ENCODE measurements at places on chromosomes 5 and 9.

GRCh38 chr5:67300326-67300725 lies 103.7 kb upstream of the CD180 start:
- DNase-seq, result no peak

DNA sequence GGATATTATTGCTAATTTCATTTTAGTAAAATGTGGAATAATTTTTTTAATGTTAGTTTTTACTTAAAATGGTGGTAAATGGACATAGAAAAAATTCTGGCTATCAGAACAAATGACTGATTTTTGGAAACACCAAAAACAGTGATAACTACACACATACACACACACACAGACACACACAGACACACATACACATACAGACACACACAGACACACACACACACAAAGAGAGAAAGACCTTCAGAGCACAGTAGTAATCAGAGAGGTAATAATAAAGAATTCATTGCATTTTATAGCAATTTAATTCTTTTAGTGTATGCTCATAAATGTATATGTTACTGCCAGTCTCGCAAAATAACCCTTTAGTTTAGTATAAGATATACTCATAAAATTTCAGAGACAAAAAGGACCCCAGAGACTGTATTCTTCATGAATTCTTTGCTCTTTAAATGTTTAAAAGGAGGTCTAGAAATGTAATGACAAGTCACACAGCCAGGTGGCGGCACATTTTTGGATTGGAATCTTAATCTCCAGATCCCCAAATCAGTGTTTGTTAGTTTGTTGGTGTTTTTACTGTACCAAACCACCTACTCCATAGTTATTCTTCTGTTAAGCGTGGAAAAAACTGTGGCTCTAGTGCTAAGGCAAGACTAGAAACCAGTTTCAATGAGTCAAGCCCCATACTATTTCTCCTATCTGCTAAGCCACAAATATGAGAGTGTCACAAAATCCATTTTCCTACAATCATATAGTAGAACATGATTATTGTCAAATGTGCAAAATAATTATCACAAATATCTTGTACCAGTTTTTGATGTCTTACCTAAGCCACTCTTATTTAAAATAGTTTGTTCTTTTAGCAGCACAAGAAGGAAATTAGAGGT lies 109.9 kb downstream of the EDIL3 start:
- DNase-seq, result no peak

DNA sequence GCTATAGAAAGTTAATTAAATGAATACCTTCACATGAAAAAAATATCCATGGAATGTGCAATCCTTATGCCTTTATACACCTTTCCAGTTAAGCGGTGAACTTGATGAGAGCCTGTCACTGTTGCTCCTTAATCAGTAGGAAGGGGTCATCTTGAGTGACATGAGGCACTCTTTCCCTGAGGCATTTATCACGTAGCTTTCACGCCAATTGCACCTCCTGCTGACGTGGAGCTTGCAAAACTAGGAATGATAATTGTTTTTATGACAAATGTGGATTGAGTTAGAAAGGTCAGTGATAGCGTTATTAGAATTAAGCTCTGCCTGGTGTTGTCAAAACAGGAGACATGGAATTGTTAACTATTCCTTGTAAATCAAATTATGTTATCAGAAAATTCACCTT lies 79.7 kb downstream of the SLF1 start:
- DNase-seq, result no peak

- no peak for DNase-seq
Observed at GRCh38 chr5:131186561-131187256, 16.0 kb downstream of the LYRM7 start.

GRCh38 chr5:5071554-5071953 lies 68.6 kb upstream of the ADAMTS16 start:
- DNase-seq, result no peak

GRCh38 chr5:10989577-10990263 lies 228.7 kb upstream of the DAP start:
- no peak for DNase-seq

DNA sequence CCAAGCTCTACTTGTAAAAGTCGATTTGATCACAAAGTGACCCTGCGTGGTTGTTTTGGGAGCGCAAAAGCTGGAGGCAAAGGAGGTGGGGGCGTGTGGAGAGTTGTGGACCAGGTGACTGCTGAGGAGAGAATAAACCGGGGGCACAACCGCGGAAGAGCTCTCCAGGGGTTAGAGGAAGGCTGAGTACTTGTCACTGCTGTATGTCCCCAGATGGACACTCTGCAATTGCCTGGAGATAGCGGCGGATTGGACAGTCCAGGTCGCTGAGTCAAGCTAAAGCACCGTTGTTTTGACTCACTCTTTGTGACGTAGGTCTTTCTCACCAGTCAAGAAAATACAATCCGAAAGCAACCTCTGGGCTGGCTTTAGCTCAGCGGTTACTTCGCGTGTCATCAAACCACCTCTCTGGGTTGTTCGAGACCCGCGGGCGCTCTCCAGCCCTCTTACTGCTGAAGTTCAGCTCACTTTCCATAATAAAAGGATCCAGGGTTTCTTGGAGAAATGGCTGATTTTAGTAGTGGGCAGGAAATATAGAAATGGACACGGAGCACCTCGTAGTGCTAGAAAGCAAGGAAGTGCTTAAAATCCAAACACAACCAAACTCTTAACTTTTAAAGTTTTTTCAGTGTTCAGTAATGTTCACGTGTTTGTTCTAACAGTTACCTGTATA lies 25.7 kb downstream of the ZMAT2 start:
- DNase-seq, result peak; percentile 82

DNA sequence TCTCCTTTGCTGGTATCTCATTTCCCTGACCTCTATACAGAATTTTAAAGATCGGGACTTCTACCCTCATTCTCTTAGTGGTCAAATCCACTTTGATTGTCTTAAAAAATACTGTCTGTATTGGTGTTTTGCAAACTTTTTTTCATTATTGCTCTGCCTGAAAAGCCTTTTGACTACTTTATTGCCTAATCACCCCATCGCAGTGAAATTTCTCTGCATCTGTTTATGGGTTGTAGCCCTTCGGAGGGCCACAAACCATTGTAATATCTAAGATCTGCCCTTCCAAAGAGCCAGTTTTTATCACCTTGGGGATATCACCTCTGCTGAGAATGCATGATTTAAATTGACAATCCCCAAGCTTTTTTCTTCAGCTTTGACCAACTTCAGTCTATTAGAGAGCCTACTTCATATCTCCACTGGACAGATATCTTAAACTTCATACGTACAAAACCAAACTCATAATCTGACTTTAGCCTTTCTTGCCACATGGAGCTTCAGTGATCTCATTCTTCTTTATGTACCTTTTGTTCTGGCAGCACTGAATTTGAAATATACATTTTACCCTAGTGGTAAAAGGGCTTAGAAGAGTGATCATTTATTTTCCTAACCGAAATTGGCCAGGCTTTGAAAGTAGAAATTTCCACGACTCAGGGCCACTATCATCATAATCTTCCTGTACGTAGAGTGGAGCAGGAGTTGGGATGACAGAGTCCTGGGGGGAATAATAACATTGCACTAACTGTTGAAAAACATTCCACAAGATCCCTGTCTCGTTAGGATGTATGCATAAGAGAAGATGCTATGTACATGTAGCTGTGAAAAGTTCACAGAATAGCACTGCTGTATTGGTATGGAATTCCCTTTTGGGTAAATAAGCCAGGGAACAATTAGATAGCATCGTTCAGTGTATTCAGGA lies 21.4 kb downstream of the KIF2A start:
- no peak for DNase-seq

DNA sequence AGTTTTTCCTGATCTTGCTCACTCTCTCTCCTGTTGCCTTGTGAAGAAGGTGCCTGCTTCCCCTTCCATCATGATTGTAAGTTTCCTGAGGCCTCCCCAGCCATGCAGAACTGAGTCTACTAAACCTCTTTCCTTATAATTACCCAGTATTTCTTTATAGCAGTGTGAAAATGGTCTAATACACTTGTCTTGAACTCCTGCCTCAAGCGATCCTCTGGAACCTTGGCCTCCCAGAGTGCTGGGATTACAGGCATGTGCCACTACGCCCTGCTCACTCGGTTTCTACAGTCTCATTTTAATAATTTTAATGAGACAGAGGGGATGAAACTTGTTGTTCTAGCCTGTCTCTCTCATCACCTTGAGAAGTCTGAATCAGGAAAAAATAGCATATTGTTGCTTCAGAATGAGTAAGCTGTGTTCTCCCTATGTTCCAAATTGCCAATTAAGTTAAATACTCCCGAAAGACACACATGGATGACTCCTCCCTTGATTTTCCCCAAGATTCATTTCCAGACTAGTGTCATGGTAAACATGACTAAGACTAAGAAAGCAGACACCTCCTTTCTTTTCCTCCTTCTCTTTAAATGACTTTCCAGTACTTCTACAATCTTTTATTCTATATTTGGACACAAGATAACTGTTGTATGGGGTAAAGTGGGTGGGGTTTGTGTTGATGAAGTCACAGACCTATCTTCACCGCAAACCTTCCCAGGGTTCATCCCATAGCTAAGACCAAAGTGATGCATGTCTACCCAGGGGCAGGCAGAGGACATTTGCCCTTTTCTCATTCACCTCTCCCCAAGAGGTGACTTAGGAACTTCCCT lies 7.8 kb upstream of the DNAJC18 start:
- DNase-seq, result peak; percentile 48

GRCh38 chr5:135038205-135038812 lies 4.3 kb upstream of the PITX1 start:
- DNase-seq, result no peak

DNA sequence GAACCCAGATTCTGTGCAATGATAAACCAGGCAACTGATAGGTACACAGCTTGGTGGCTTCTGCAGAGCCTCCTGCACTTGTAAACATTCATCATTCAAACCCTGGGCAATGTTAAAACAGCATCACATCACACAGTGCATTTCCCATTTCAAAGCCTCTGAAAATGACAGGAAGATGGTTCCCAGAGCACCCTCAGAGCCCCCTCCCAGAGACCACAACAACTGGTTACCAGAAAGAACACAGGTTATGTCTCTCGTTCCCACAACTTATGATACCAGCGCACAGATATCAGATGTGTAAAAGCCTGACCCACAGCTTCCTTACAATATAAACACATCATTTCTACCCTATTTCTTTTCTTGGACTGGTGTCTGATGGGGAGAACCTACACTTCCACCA lies 248.7 kb downstream of the AUH start:
- DNase-seq, result no peak

DNA sequence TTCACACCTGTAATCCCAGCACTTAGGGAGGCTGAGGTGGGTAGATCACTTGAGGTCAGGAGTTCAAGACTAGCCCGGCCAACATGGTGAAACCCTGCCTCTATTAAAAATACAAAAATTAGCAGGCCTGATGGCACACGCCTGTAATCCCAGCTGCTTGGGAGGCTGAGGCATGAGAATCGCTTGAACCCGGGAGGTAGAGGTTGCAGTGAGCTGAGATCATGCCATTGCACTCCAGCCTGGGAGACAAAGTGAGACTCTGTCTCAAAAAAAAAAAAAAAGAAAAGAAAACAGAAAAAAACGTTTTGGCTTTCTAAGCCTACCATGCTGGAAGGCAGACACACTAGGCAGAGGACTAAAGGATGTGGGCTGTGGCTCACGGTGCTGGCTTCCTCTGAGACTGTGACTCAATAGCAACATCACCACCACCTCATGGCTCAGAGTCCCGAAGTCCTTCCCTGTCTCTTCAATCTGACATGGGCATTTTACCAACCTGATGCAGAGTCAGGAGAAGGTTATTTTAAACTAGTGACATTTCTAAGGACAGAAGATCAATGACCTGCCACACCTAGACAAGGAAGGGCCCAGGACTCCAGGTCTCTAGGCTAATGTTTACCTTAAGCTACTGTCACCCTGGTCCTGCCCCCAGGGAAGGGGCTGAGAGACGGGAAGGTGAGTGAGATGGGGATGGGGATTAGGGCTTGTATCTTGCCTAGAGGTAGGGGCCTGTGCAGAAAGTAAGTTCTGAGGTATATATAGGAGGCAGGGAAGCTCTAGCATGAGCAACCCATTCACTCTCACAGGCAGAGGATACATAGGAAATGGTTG lies 3.7 kb downstream of the ECSCR start:
- DNase-seq, result peak; percentile 90

DNA sequence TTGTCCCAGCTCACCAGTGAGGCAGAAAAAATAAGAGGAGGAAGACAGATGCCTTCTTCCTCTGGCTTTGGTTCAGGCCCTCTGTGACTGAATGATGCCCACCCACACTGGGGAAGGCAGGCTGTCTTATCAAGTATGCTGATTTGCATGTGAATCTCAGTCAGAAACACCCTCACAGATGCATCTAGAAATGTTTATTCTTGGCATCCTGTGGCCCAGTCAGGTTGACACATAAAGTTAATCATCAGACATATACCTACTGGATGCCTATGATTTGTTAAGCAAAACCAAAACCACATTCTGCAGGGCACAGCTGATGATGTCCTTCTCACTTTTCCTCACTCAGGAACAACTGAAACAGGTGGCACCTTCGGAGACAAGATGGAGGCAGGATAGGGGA lies 243.4 kb upstream of the KCNN2 start:
- no peak for DNase-seq
